Daoy (cell line): ENCODE measurements at places on chromosomes 6 and 20. TPM values are rescaled to one million over a fixed set of nuclear protein-coding genes. Genes with fewer than 3 reads are reported as not detected.
A peak's percentile ranks its signal among the peaks of the same experiment; 100 is the strongest.

TCP11 gene
- total RNA-seq: 0.06 TPM in 1 of 2 replicates, not detected in the other

PAK5 gene
- total RNA-seq: 0.46 TPM in 1 of 2 replicates, not detected in the other

TMC2 gene
- total RNA-seq: not detected in 2 replicates

KCNG1 gene
- 71.9 and 91.3 TPM in 2 replicates for total RNA-seq

DNA sequence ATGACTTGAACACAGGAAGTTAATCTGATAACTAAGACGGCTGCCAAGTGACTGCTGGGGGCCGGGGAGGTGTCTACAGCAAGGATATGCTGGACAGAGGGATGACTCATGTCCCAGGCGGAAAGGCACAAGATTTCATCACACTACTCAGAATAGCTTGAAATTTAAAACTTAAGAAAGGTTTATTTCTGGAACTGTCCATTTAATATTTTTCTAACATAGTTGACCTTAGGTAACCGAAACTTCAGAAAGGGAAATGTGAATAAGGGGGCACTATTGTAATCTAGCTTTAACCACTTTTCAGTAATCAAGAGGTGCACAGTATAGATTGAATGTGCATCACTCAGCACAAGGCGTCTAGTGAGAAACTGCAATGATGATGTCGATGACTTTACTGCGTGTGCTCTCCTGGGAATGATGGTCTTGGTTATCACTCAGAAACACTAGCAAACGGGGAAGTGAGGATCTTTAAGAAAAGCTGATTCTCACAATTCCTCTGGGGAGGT is 171.5 kb downstream of the QKI start:
- peak; percentile 91 for DNase-seq

DNA sequence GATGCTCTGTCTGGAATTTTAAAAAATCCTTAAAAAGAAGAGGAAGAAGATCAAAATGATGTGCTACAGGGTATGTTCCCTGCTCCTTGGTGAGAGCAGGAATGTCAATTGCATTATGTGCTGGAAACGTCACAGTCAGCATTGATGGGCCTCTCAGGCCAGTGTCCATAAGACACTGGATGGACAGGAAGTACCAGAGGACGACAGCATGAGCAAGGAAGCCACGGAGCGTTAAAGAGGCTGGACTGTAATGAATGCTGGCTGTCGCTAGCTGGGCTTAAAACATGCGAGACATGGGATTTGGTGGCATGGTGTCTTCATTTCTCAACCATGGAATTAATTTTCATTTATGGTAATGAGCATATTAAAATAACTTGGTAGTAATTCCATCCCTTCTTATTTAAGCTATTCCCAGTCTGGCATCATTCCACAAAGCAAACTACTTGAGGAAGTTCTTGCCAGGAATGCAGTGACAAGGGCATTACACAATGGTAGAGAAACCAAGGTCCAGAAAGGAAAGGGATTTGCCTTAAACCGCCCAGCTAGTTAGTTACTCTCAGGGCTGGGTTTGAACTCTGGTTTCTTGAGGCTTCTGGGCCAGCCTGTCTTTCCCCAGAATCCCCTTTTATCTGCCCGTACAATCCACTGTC is 166.6 kb upstream of the SOX4 start:
- DNase-seq: no peak

GRCh38 chr20:48959899-48960550 is 38.5 kb downstream of the ARFGEF2 start:
- no peak for DNase-seq

GRCh38 chr6:82331031-82331773 is 32.4 kb upstream of the TPBG start:
- peak; percentile 76 for DNase-seq

- no peak for DNase-seq
Measured at GRCh38 chr6:122648726-122649125, 38.5 kb downstream of the PKIB start.

- no peak for DNase-seq
Measured at GRCh38 chr6:2147766-2148448, 97.5 kb downstream of the GMDS start.

- DNase-seq: no peak
Measured at GRCh38 chr6:56211724-56212123, 35.7 kb downstream of the COL21A1 start.
